Caco-2 (cell line): ENCODE measurements at places on chromosomes 3 and 15. TPM values are rescaled to one million over a fixed set of nuclear protein-coding genes. Genes with fewer than 3 reads are reported as not detected.

GRCh38 chr15:101480613-101481380 lies 8.7 kb downstream of the PCSK6 start:
- no peak for DNase-seq

GRCh38 chr15:66948294-66948693 lies 117.1 kb upstream of the SMAD3 start:
- DNase-seq = peak; percentile 33

- no peak for DNase-seq
Observed at GRCh38 chr3:171351676-171352075, 108.5 kb downstream of the TNIK start.

- no peak for DNase-seq
Observed at GRCh38 chr3:42419563-42419962, 9.2 kb upstream of the LYZL4 start.

DNA sequence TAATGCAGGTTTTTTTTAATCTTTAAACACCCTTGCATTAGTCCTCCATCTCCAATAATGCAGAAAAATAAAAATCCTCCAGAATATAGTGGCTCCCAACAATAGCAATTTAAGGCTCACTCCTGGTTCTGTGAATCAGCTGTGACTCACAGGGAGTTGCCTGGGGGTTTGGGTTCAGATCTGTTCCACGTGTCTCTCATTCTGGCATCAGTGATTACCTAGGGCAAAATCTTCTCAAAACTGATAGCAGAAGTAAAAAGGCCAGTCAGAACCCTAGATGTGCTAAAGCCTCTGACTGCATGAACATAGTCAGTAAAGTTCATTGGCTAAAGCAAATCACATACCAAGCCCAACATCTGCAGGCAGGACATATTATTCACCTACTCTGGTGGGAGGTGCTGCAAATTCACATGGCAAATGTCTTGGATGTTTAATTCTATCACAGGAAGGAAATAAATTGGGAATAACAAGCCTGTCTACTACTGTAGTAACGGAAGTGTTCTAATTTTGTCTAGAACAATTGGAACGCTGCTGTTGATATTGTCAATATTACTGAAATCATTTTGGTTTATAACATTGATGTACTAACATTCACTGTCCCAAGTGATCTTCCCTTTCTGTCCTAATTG lies 364.1 kb upstream of the CNTN4 start:
- DNase-seq = no peak

- DNase-seq = no peak
Observed at GRCh38 chr15:78085928-78086327, 6.4 kb upstream of the SH2D7 start.

DNA sequence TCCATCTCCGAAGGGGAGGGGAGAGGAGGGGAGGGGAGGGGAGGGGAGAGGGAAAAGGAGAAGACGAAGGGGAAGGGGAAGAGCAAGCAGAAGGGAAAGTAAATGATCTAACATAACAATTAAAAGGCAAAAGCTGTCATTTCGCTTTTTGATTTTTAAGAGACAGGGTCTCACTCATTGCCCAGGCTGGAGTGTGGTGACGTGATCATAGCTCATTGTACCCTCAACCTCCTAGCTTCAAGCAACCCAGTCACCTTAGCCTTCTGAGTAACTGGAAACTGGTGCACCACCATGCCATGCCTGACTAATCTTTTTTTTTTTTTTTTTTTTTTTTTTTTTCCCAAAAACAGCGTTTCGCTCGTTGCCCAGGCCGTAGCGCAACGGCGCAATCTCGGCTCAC lies 22.6 kb downstream of the ADAM10 start:
- DNase-seq = no peak

GRCh38 chr15:27549746-27550145 lies 549.4 kb downstream of the OCA2 start:
- no peak for DNase-seq

Gene C3orf70
- 11.2 and 13.3 TPM in 2 replicates for total RNA-seq

Gene NEK10
- total RNA-seq = 0.30 and 0.39 TPM in 2 replicates

Gene COL6A5
- total RNA-seq = not detected in 2 replicates

Gene ATOSA
- 17.6 and 18.4 TPM in 2 replicates for total RNA-seq

Gene DUOX2
- 6.9 and 8.3 TPM in 2 replicates for total RNA-seq

Gene ARHGEF26
- total RNA-seq = 19.3 and 20.8 TPM in 2 replicates
